Stimulated activated CD8-positive, alpha-beta memory T cell treated with anti-CD3 and anti-CD28 coated beads, Interleukin-4, amount 100 ng/mL, for 1 hour (primary cell): ENCODE measurements at places on chromosomes 7 and 10.

GRCh38 chr10:45354261-45354660 lies 19.8 kb upstream of the ALOX5 start:
- no peak for DNase-seq

DNA sequence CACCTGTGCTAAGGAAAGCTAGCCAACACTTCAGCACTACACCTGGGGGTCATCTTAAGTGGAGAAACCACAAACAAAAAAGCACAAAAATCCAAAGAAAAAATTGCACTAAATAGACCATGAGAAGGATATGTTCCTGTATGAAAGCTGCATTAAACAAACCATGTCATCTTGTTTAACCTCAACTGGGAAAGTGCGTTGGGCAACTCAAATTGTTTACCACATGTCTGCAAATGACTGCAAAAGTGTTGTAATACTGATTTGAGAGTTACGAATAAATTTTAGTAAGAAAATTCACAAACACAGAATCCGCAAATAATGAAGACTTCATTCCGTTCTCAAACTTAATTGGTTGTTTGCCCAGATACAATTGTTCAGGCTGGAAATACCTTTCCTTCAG lies 111.9 kb upstream of the EGFR start:
- DNase-seq = no peak

- DNase-seq = no peak
These were observed 453.2 kb downstream of the DPP6 start for GRCh38 chr7:154505362-154505761.

GRCh38 chr7:64574540-64575099 lies 11.7 kb upstream of the ZNF680 start:
- no peak for DNase-seq

DNA sequence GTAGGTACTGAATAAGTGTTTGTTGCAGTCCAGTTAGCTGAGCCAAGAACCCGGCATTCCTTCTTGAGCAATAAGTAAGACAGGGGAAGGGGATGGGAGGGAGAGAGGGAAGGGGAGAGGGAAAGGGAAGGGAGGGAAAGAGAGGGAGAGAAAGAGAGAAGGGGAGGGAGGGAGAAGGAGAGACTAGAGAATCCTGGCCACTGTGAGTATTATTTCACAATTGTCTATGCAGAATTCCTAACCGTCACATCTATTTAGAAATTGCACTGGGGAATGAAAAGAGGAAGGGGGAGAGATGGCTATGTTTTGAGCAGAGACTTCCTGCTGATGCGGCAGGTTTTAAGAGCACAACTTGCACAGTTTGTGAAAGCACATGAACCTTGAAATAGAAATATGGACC lies 251.4 kb upstream of the ZMIZ1 start:
- no peak for DNase-seq

DNA sequence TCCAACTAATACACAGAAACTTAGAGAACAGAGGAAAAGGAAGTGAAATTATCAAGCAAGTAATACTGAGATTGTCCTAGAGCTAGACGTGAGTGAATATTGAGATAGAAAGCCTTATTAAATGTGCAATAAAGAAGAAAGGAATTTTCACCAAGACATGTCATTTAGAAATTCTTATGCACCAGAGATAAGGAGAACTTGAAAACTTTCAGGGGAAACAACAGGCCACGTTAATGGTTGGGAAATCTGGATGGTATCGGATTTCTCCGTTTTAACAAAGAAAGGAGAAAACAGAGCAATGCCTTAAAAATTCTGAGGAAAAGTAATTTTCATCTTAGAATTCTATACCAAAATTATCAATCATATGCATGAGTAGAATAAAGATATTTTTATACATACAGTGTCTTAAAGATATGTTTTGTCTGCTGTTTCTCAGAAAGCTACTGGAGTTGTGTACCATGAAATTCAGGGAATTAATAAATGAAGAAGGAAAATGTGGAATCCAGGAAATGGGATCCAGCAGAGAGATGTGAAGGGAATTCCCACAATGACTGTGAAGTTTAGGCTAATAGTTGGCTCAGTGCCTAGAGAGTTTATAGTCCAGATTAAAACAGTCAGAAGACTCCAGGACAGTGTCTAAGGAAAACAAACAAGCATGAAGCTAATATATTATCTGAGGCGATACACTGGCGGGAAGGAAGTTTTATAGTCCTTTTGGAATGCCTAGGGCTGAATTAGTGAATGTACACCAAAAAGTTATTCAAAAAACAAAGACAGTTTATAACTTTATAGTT lies 159.5 kb downstream of the PPP1R9A start:
- no peak for DNase-seq

DNA sequence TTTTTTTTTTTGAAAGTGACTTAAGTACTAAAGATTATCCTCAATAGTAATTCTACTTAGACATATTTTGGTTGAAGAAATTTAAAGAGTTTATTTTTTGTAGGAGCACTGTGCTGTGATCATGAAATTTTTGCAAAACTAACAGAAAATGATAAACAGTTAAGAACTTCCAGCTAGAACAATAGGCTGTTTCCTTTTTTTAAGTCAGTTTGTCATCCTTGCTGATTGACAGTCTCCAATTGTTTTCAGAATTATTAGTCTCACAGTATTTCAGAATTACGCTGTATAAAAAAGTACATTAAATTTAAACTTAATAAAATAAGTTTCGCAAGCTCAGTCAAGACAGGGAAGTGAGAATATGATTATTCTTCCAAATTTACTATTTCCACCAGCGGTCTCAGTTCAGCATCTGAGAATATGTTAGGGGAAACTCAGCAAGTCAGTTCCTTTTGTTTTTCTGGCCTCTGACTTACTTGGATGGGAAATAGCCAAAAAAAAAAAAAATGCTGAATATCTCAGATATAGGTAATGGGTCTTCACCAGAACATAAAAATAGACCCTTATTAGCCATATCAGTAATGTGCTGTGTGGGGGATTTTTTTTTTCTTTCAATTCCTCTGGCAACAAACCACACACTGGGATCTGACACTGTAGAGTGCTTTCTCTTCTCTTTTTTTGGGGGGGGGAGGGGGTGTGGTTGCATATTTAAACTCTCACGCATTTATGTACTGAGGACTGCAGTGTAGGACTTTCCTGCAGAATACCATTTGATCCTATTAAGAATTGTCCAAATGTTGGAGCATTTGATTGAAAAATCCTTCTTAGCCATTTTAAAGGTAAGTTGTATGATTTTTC lies at the start of gene CD36:
TSS of gene CD36 (plus strand) at position 732 of the 855 bp plus-strand sequence. CDS start 8,099 bp downstream, outside the sequence.
- no peak for DNase-seq

GRCh38 chr10:46247808-46248569 lies 38.8 kb upstream of the ANTXRL start:
- DNase-seq = no peak

- no peak for DNase-seq
These were observed 28.1 kb upstream of the ZNF680 start for GRCh38 chr7:64590971-64591370.
